ENCODE measurements at places on chromosomes 2 and 18.

GRCh38 chr2:224807153-224807964 lies 91.2 kb upstream of the CCDC195 start:
- H3K36me3 ChIP-seq, result no peaks in the 10 kb centered on the region
- no peak for DNase-seq
- H3K27ac ChIP-seq, result no peak overlapping the region
- no peaks in the 10 kb centered on the region for H3K4me1 ChIP-seq
- H3K4me3 ChIP-seq, result no peak overlapping the region

- H3K4me1 ChIP-seq, result no peaks in the 10 kb centered on the region
- no peak overlapping the region for H3K27ac ChIP-seq
- H3K4me3 ChIP-seq, result no peak overlapping the region
These were observed 521.0 kb upstream of the RAB6C start for GRCh38 chr2:129458436-129458835.

GRCh38 chr2:97723156-97724072 lies 10.0 kb downstream of the ZAP70 start:
- no peak overlapping the region for H3K4me3 ChIP-seq
- H3K27me3 ChIP-seq, result no peaks in the 10 kb centered on the region
- no peaks in the 10 kb centered on the region for H3K36me3 ChIP-seq
- no peak overlapping the region for H3K27ac ChIP-seq
- no peaks in the 10 kb centered on the region for H3K4me1 ChIP-seq

DNA sequence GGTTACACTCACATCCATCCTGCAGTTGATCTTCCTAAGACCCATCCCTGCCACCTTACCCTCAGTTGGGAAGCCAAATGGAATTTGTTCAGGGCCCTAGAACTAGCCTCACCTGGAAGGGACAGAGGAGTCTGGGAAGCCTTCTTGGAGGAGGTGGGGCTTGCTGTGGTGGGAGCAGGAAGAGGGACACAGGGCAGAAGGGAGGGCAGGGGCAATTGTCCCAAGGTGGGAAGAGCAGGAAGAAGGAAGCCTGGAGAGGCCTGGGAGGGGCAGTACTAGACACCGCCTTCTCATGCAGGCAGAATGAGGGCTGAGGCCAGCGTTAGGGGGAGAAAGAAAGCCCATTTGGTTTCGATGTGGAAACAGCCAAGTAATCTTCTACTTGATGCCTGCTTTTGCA lies 34.1 kb upstream of the ASPRV1 start:
- H3K4me1 ChIP-seq, result no peaks in the 10 kb centered on the region
- H3K27ac ChIP-seq, result no peak overlapping the region
- DNase-seq, result peak; percentile 23
- H3K36me3 ChIP-seq, result no peaks in the 10 kb centered on the region
- H3K4me3 ChIP-seq, result no peak overlapping the region

DNA sequence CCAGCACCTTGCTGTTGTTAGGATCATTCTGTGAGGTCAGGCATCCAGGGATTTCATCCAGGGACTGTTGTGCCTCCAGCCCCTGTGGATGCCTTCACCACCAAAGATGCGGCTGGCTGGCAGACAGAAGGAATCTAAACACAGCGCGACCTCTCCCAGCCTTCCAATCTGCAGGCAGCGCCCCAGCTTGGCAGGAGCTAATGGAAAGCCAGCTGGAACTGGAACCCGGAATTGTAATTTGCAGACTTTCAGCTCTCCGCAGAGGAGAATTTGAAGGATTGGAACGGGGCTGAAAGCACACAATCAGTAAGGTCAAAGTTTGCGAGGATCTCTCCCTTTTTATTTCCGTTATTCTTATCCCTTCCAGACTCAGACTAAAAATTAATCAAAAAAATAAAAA lies 127.8 kb downstream of the TRIB2 start:
- no peaks in the 10 kb centered on the region for H3K27me3 ChIP-seq
- H3K4me1 ChIP-seq, result no peaks in the 10 kb centered on the region
- no peak for DNase-seq
- H3K36me3 ChIP-seq, result no peaks in the 10 kb centered on the region
- no peak overlapping the region for H3K4me3 ChIP-seq

Measured in liver (tissue), 10 donors.